ENCODE measurements at places on chromosomes 3 and 15. TPM values are rescaled to one million over a fixed set of nuclear protein-coding genes. Genes with fewer than 3 reads are reported as not detected.

CHRNA3 gene
- total RNA-seq, result not detected

KCNMB3 gene
- total RNA-seq, result 0.89 TPM

FAM131A gene
- total RNA-seq, result 6.6 TPM

TGM5 gene
- total RNA-seq, result not detected

LXN gene
- total RNA-seq, result 5.5 TPM

RCN2 gene
- total RNA-seq, result 28.1 TPM

STRC gene
- total RNA-seq, result 1.1 TPM

AQP9 gene
- total RNA-seq, result 0.36 TPM

CCDC33 gene
- total RNA-seq, result not detected

THAP10 gene
- 0.74 TPM for total RNA-seq

MYD88 gene
- 38.2 TPM for total RNA-seq

KLF15 gene
- 0.44 TPM for total RNA-seq

CCR5 gene
- total RNA-seq, result 1.4 TPM

CPA3 gene
- not detected for total RNA-seq

GOLGA6L10 gene
- 2.6 TPM for total RNA-seq

TEX55 gene
- total RNA-seq, result not detected

REC114 gene
- total RNA-seq, result not detected

LMCD1 gene
- total RNA-seq, result 2.2 TPM

COL6A5 gene
- total RNA-seq, result not detected

TRAIP gene
- 47.2 TPM for total RNA-seq

DCUN1D1 gene
- total RNA-seq, result 43.6 TPM

NOX5 gene
- total RNA-seq, result not detected

GOLGA6L25 gene
- not detected for total RNA-seq

PAQR9 gene
- total RNA-seq, result not detected
